ENCODE measurements at places on chromosomes 13 and 19. TPM values are rescaled to one million over a fixed set of nuclear protein-coding genes. Genes with fewer than 3 reads are reported as not detected.

The SLITRK5 gene
- polyA plus RNA-seq: 10.7 TPM

The IGFL2 gene
- polyA plus RNA-seq: not detected

The KLK6 gene
- polyA plus RNA-seq: 15.4 TPM

The SIGLEC8 gene
- polyA plus RNA-seq: 3.8 TPM

The NCAN gene
- 491 TPM for polyA plus RNA-seq

Data from spinal cord (tissue), 10 donors.